AG10803 (cell line): ENCODE measurements at places on chromosomes 12 and 14.
A peak's percentile ranks its signal among the peaks of the same experiment; 100 is the strongest.

GRCh38 chr14:103395244-103395643 is 10.0 kb downstream of the MARK3 start:
- peak; percentile 46 for DNase-seq

DNA sequence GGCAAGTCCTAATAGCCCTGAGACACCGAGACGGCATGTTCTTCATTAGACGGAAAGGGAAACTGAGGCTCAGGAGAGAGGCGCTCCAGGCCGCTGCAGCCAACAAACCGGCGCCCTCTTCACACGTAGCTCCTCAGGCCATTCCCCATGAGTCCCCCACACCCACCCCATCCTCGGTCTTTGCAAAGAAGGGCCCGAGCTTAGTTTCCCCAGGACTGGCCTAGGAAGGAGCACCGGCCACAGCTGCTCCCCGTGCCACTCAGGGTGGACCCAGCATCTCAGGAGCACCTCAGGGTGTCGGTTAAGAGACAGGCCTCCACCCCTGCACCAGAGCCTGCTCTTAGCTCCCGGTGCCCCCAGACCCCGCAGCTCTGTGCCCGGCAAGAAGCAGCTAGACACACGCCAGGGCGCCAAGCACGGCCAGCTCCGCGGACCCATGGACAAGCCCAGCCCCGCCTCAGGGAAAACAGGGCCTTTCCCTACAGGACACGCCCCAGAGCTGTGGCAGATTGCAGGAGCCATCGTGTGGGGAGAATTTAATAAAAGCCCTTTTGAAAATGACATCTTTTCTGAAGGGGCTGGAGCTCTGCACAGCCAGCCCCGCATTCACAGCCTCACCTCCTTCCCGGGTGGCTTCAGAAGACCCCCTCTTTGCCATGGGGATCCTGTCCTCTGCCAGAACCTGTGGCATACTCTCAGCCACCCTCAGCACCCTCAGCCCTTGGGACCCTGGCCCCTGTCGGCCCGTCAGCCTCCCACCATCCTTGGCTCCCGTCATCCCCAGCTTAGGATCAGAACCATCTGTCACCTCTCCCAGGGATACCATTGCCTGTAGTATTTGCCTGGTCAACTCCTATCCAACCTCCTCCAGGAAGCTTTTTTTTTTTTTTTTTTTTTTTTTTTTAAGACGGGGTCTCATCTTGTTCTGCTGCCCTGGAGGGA is 59.7 kb downstream of the LGMN start:
- DNase-seq = no peak

- no peak for DNase-seq
Measured at GRCh38 chr14:52944254-52944653, 6.6 kb downstream of the FERMT2 start.

DNA sequence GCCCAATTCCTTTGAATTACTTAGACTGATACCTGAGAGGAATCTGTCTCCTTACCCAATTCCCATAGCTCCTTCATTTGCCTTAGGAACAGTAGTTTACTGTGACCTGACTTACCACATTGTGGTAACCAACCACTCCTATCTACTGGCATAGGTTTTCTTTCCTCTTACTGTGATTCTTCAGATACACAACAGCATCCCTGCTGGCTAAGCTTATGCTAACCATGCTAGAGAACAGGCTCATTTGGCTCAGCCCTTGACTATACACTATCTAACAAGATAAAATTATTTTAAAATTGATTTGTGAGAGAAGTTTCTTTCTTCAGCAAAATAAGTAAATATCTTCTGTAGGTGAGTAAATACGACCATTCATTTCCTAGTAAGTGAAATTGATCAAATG is 320.4 kb upstream of the DDHD1 start:
- DNase-seq = no peak

- DNase-seq = peak; percentile 23
Measured at GRCh38 chr12:18141048-18141982, 51.3 kb upstream of the RERGL start.

DNA sequence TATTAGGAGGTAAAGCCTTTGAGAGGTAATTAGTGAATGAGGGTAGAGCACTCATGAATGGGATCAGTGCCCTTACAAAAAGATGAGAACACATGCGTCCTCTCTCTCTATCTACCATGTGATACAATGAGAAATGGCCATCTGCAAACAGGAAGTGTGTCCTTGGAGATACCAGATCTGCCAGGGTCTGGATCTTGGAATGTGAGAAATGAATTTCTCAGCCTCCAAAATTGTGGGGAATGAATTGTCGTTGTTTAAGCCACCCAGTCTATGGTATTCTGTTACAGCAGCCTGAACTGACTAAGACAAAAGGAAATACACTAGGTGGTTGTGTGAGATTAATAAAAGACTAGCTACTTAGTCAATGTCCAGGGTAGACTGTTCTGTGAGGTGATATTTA is 366.6 kb downstream of the NELL2 start:
- DNase-seq = peak; percentile 13

DNA sequence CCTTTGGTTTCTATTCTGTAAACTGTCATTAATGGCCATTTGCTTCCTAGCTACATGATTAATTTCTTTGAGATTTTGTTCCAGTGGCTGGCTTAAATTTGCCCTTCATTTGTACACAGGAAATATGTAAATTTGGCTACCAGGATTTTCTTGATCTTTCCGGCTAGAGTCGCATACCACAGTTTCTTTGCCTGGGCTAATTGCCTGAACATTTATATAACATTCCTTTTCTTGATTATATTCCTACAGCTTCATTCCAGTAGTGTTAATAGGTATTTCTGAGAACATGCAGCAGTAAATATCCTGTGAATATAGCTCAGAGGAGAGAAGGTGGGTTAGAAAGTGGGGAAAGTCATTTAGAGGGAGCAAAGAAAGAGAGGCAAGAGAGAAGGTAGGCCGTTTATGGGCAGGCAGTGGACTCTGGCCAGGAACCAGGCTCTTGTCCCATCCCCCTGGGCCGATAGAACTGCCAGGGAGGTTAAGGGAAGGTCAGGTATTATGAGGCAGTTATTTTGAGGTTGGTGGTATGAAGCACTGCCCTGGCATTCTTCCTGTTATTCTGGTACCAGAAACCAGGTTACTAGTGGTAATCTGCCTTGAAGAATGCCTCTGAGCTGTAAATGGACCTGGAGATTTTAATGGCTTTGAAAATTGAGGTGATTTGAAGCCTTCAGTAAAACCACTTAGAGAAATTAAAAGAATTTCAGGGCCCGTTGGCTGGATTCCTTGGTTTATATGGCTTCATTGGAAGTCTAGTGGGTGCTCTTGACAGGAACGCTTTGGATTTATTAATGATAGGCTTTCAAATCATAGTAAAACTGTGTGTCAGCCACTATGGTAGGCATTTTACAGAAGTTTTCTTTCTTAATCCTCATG is 4.4 kb downstream of the RNF10 start:
- DNase-seq = peak; percentile 62

- no peak for DNase-seq
Measured at GRCh38 chr12:68250454-68250853, 3.0 kb downstream of the IL22 start.

DNA sequence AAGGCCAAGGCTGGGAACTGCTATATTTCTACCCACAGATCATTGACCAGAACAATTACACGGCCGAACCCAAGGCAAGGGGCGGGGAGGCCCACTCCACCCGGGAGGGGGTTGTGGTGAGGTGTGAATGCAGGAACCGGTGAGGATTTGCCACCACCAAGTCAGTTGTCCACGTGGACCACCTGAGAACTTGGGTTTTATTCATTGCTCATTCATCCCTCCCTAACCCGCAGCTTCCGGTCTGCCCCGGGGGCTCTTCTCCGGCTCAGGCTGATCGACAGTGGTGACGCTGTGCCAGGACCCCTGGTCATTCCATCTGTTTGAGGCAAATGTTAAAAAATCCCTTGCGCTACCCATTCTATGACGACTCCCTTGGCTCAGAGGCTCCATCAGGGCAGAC is 127.7 kb upstream of the RTL1 start:
- no peak for DNase-seq

GRCh38 chr12:68665016-68665569 is 21.7 kb upstream of the NUP107 start:
- no peak for DNase-seq

DNA sequence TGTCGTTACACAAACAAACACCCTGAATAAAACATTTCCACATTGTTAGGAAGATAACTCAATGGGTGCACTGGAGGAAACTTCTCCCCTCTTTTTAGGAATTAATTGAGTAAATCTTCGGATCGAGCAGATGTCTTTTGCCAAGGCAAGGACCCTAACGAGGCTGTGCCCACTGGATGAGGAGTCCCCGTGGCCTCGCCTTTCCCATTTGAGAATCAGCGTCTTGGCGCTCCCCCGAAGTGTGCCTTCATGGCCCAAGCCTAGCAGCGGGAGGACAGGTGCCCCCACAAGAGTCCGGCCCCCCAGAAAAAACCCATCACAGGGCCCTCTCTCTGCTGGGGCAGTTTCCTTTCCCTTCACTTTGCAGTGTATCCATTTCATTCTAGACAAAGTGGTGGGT is 246.6 kb downstream of the BCL11B start:
- DNase-seq = no peak

GRCh38 chr12:6463216-6463615 is 7.3 kb downstream of the VAMP1 start:
- no peak for DNase-seq

GRCh38 chr14:29821661-29822429 is 105.8 kb downstream of the PRKD1 start:
- no peak for DNase-seq

DNA sequence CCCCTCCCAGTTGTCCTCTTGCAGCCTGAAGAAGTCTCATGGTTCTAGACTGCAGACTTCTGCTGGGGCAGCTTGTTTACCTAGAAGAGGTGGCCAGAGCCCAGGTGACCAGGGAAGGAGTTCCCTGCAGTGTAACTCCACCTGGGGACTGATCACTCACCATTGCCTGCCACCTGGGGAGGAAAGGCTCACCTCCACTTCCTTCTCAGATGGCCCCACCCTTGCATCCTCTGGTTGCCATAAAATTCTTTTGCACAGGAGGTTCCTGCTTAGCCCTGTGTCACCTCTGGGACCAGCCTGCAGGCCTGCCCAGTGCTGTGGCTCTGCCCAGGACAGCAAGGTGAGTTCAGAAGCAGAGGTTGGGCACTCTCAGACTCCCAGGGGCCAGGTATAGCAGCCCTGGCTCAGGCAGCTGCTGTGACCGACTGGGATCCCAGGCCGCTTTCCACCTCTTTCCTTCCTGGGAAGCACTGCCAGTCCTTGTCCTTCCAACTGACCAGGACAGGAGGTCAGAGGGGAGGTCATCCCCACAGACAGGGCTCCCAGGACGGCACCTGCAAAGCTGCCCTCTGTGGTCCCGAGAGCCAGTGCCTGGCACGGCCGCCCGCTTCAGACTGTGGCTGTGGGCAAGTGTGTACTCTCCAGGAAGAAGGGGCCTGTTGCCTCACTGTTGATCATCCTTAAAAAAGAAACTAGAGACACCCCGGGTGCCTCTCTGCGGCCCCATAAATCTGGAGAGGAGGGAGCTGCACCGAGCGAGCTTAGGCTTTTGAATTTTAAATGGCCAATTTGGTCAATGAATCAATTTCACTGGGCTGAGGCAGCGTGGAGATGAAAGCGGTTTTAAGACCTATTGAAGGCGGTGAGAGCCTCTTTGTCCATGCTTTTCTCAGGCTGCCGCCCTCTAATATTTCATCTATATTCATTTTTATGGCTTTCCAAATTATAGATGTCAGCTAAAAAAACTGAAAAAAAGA is 79.5 kb upstream of the C14orf180 start:
- DNase-seq = no peak

DNA sequence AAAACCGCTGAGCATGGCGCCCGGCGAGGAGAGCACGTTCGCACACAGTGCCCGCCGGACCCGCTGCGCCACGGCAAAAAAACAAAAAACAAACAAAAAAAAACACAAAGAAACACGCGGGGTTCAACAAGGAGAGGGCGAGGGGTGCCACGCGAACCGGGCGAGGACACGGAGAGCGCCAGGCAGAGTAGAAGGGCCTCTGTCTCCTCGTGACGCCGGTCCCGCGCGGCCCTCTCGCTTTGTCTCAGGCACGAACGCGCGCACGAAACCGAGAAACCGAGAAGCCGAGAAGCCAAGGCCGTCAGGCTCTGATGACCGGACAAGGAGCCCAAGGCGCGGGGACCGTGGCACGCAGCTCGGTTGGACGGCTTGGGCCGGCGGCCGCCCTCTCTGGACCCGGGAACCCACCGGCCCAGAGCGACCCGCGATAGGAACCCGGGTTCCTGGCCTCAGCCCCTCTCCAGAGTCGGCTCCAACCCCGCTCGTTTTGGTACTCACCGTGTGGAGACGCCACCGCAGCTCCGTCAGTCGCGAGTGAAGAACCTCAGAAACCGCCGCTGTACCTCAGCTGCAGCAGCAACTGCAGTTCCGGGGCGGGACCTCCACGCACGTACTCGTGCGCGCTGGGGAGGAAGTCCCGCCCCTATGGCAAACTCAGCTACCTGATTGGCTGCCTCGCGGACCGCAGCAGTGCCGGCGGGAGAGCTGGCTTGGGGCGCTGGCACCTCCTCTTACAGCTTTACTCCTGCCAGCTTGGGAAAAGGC is at the start of the genes DDX24 and IFI27L1:
Gene DDX24 (minus strand): TSS at position 582 of the 765 bp plus-strand sequence. CDS start 1,460 bp downstream, outside the sequence.
Gene IFI27L1 (plus strand): TSS at position 690 of the 765 bp plus-strand sequence. CDS start 15,628 bp downstream, outside the sequence.
- peak; percentile 93 for DNase-seq

DNA sequence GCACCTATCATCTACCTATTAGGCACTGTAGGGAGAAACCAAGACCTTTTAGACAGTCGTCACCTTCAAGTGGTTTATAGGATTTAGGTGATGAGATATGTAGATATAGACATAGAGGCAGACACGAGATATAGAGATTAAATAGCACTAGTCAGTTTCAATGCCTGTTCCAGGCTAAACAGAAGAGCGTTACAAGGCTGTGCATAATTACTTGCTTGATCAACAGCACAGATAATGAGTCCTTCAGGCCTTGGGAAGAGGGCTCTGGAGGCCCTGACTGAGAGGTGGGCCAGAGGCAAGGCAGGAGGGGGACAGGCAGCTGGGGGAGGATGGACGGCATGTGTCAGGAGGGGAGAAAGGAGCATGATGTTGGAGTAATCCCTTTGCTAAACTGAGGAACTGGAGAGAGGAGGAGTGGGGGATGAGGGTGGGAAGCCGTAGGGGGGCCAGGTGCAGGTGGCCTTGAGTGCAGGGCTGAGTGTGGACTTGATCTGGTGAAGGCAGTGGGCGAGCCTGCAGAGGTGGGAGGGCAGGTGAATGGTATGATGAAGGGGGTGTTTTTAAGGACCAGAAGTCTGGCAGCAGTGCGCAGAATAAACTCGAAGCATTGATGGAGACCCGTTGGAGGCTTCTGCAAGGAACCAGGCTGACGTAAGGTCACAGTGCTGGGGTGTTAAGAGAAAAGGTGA is 43.9 kb upstream of the ATP23 start:
- DNase-seq = no peak

- DNase-seq = no peak
Measured at GRCh38 chr12:20852649-20853048, 42.1 kb downstream of the SLCO1B3 start.

GRCh38 chr12:21666722-21667121 is 9.1 kb upstream of the LDHB start:
- DNase-seq = no peak

GRCh38 chr12:65695113-65695865 is 129.0 kb upstream of the HMGA2 start:
- DNase-seq = peak; percentile 94

- no peak for DNase-seq
Measured at GRCh38 chr12:12072064-12072760, 1.5 kb downstream of the BCL2L14 start.

- peak; percentile 74 for DNase-seq
Measured at GRCh38 chr12:80195074-80195726, 95.9 kb downstream of the OTOGL start.

GRCh38 chr14:72928872-72929271 is 2.6 kb downstream of the DCAF4 start:
- DNase-seq = no peak

- DNase-seq = peak; percentile 44
Measured at GRCh38 chr12:80262346-80262745, 163.0 kb downstream of the OTOGL start.

GRCh38 chr12:55072083-55072482 is 52.3 kb downstream of the NEUROD4 start:
- DNase-seq = peak; percentile 13
